ENCODE measurements at places on chromosomes 3 and 15. TPM values are rescaled to one million over a fixed set of nuclear protein-coding genes. Genes with fewer than 3 reads are reported as not detected.
A peak's percentile ranks its signal among the peaks of the same experiment; 100 is the strongest.

GRCh38 chr3:36124118-36124796, 256.0 kb upstream of the STAC start:
- no peaks in the 10 kb centered on the region for H3K4me1 ChIP-seq
- H3K36me3 ChIP-seq: no peaks in the 10 kb centered on the region
- H3K27ac ChIP-seq: no peak overlapping the region
- DNase-seq: no peak

GRCh38 chr3:139317660-139318430, 26.0 kb upstream of the MRPS22 start:
- no peaks in the 10 kb centered on the region for H3K36me3 ChIP-seq
- no peaks in the 10 kb centered on the region for H3K27me3 ChIP-seq
- no peaks in the 10 kb centered on the region for H3K4me1 ChIP-seq
- H3K27ac ChIP-seq: no peak overlapping the region
- DNase-seq: no peak
- no peak overlapping the region for H3K4me3 ChIP-seq

- no peak for DNase-seq
- H3K4me3 ChIP-seq: peak overlapping the region; percentile 53
- H3K27me3 ChIP-seq: peaks cover 3% of the 10 kb centered on the region
- no peaks in the 10 kb centered on the region for H3K4me1 ChIP-seq
These were observed 364.0 kb upstream of the RBMS3 start for GRCh38 chr3:28916713-28917499.

Gene CILP
- polyA plus RNA-seq: 0.06 TPM

DNA sequence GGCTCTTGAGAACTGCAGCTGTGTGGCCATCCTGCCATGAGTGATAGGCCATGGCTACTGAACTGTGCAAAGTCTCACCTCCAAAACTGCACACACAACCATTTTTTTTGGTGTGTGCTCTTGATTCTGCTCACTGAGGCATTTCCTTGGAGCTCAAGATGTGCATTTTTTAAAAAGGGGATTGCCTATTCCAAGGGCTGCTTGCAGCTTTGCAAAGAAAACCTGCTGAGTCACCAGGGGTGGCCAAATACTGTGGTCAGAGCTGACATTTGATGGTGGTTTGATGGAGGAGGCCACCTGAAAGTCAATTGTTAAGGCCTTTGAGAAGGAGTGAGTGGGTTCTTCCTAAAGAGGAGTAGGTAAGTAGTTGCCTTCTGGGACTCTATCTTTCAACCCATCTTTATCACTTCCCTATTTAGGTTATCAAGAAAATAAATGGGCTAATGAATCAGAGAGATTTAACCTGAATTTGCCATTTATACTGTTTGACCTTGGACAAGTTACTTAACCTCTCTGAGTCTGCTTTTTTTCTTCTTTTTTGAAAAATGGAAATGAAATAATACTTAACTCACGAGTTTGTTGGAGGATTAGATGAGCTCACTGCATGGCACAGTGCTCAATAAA, 87.9 kb downstream of the CHST2 start:
- H3K4me3 ChIP-seq: no peak overlapping the region
- no peaks in the 10 kb centered on the region for H3K36me3 ChIP-seq
- peak; percentile 18 for DNase-seq
- H3K4me1 ChIP-seq: peaks cover 6% of the 10 kb centered on the region

GRCh38 chr15:46620392-46621013, 985.7 kb downstream of the SQOR start:
- DNase-seq: no peak
- H3K36me3 ChIP-seq: no peaks in the 10 kb centered on the region
- no peaks in the 10 kb centered on the region for H3K27me3 ChIP-seq
- no peak overlapping the region for H3K27ac ChIP-seq
